Pulmonary artery endothelial cell (primary cell): ENCODE measurements at places on chromosomes 11 and 22. TPM values are rescaled to one million over a fixed set of nuclear protein-coding genes. Genes with fewer than 3 reads are reported as not detected.

Gene OR51E2
- total RNA-seq = not detected in 2 replicates

Gene CAT
- 45.9 and 58.4 TPM in 2 replicates for total RNA-seq

Gene CHRNA10
- 0.33 and 0.78 TPM in 2 replicates for total RNA-seq

Gene PKP3
- total RNA-seq = 0.26 and 0.67 TPM in 2 replicates

Gene HTR3A
- total RNA-seq = not detected in 2 replicates

Gene HBB
- not detected in 2 replicates for total RNA-seq

Gene DEFB131B
- not detected in 2 replicates for total RNA-seq

Gene MS4A7
- not detected in 2 replicates for total RNA-seq

Gene MYEOV
- 1.1 and 2.2 TPM in 2 replicates for total RNA-seq

Gene OR51E1
- not detected in 2 replicates for total RNA-seq

Gene TPH1
- under 0.01 TPM in 1 of 2 replicates, not detected in the other for total RNA-seq

Gene SCGB2A2
- total RNA-seq = not detected in 2 replicates

Gene SORL1
- 0.26 and 0.53 TPM in 2 replicates for total RNA-seq

Gene LMF2
- total RNA-seq = 29.5 and 33.4 TPM in 2 replicates

Gene GSTT2B
- 4.2 and 4.8 TPM in 2 replicates for total RNA-seq

Gene CHKB
- 25.3 and 27.5 TPM in 2 replicates for total RNA-seq

Gene MMP13
- not detected in 2 replicates for total RNA-seq

Gene KRTAP5-8
- total RNA-seq = not detected in 2 replicates

Gene EXPH5
- under 0.01 and 0.07 TPM in 2 replicates for total RNA-seq

Gene LAMTOR1
- total RNA-seq = 110 and 113 TPM in 2 replicates
